ENCODE measurements at places on chromosomes 7 and 10.

DNA sequence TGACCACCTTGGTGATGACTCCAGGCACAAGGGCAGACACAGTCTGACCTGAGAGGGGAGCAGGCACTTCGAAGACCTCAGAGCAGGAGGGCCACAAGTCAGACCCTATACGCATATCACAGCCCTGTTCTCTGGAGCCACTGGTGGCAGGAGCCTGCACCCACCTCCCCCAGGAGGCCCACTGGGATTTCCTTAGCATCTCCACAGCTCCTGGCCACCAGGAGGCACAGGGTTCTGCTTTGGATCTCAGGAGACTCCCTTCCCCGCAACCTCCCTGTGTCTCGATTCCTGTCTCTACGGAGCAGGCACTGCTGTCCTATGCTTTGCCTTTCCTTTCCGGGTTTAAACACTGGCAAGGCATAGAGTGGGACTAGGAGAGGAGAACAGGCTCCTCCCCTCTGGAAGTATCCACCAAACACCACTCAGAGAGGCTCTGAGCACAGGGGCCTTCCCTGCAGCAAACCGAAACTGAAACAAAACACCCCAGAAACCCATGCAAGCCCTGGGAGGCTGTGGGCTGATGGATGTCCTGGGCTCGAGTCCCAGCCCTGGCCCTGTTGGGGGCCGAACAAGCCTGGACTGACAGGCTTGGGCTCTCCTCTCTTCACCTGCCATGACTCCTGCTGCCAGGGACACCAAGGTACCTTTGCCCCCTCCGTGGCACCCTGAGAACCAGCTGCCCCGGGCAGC, 166.3 kb downstream of the NEURL1 start:
- H3K4me1 ChIP-seq = peaks cover 11% of the 10 kb centered on the region
- H3K4me3 ChIP-seq = peak overlapping the region; percentile 75
- H3K27ac ChIP-seq = peak overlapping the region; percentile 96
- no peak for DNase-seq

GRCh38 chr7:4136501-4137110, 545.5 kb upstream of the FOXK1 start:
- no peak for DNase-seq
- no peak overlapping the region for H3K27ac ChIP-seq
- no peak overlapping the region for H3K4me3 ChIP-seq
- H3K4me1 ChIP-seq = no peaks in the 10 kb centered on the region

- no peak overlapping the region for H3K4me3 ChIP-seq
- no peaks in the 10 kb centered on the region for H3K36me3 ChIP-seq
- peaks cover 15% of the 10 kb centered on the region for H3K4me1 ChIP-seq
- H3K27me3 ChIP-seq = no peaks in the 10 kb centered on the region
- H3K27ac ChIP-seq = no peak overlapping the region
Observed at GRCh38 chr10:35940141-35941041, 298.3 kb upstream of the FZD8 start.

GRCh38 chr7:74380720-74381119, 73.0 kb upstream of the GTF2IRD1 start:
- H3K36me3 ChIP-seq = peaks cover 9% of the 10 kb centered on the region
- no peak overlapping the region for H3K4me3 ChIP-seq
- no peak overlapping the region for H3K27ac ChIP-seq
- H3K27me3 ChIP-seq = no peaks in the 10 kb centered on the region
- peaks cover 8% of the 10 kb centered on the region for H3K4me1 ChIP-seq

DNA sequence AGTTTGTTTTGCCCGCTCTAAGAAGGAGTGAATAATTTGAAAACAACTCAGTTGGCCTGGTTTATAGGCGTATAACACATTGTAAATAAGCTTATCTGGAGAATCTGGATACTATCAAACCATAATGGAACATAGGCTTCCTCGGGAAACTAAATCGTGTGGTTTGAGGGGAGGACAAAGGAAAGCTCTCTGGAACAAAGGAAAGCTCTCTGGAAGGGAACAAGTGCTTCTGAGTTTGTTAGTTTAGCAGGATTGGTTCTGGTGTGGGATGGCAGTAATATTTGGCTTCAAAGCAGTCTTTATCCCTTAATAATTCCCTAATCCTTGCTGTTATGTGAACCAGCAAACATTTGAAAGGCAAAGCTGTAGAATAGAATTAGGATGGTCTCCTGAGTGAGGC, 15.0 kb upstream of the SLK start:
- H3K27me3 ChIP-seq = no peaks in the 10 kb centered on the region
- DNase-seq = no peak
- H3K4me3 ChIP-seq = no peak overlapping the region
- no peaks in the 10 kb centered on the region for H3K36me3 ChIP-seq
- H3K4me1 ChIP-seq = no peaks in the 10 kb centered on the region

GRCh38 chr10:117412469-117413010, 37.3 kb upstream of the PDZD8 start:
- no peaks in the 10 kb centered on the region for H3K36me3 ChIP-seq
- no peak for DNase-seq
- no peaks in the 10 kb centered on the region for H3K27me3 ChIP-seq
- H3K4me1 ChIP-seq = no peaks in the 10 kb centered on the region
- H3K4me3 ChIP-seq = no peak overlapping the region
- no peak overlapping the region for H3K27ac ChIP-seq

- H3K27me3 ChIP-seq = no peaks in the 10 kb centered on the region
- H3K4me3 ChIP-seq = no peak overlapping the region
- H3K27ac ChIP-seq = no peak overlapping the region
- H3K4me1 ChIP-seq = no peaks in the 10 kb centered on the region
- no peaks in the 10 kb centered on the region for H3K36me3 ChIP-seq
- DNase-seq = no peak
Observed at GRCh38 chr7:50554431-50555322, 10.5 kb downstream of the DDC start.

- no peak overlapping the region for H3K4me3 ChIP-seq
- H3K4me1 ChIP-seq = no peaks in the 10 kb centered on the region
- H3K36me3 ChIP-seq = no peaks in the 10 kb centered on the region
- no peak for DNase-seq
Observed at GRCh38 chr10:21048068-21048467, 151.0 kb upstream of the NEBL start.

GRCh38 chr7:105336009-105336408, 52.7 kb downstream of the SRPK2 start:
- no peaks in the 10 kb centered on the region for H3K27me3 ChIP-seq
- no peak overlapping the region for H3K27ac ChIP-seq
- DNase-seq = no peak
- H3K4me1 ChIP-seq = no peaks in the 10 kb centered on the region
- no peak overlapping the region for H3K4me3 ChIP-seq

DNA sequence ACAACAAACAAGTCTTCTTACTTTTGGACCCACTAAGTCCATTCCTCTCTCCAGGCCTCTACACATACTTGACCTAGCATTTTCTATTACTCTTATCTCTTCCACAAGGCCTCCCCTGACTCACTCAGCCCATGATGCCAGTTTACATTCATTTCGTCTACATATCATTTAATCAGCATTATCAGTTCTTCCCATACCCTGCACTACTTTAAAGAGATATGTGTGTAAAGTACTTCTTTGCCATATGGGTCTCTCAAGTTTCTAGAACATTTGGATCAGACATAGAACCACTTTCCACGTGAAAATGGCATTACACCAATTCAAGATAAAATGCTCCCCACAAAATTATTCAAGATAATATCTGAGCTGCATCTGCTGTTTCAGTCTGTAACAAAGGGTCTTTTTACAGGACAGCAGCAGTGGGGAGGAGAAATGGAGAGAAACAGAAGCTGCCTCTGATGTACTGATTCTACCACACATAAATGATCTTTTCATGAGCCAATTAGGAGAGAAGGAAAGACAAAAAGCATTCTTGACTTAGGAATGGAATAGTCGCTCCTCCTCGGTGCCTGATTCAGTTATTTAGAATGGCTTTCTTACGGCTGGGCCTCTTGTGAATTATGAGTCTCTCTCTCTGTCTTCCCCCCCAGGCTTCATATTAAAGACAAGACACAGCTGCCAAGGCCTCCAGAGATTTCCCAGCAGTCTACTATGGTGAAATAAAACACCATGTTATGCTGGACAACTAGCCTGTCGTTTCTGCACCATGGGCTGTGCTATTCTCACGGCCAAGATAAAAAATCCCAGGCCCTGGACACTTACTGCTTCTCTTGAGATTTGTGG, 46.9 kb upstream of the SEPTIN7 start:
- no peaks in the 10 kb centered on the region for H3K27me3 ChIP-seq
- no peak for DNase-seq
- no peaks in the 10 kb centered on the region for H3K36me3 ChIP-seq
- H3K4me3 ChIP-seq = no peak overlapping the region
- H3K27ac ChIP-seq = no peak overlapping the region
- H3K4me1 ChIP-seq = no peaks in the 10 kb centered on the region

DNA sequence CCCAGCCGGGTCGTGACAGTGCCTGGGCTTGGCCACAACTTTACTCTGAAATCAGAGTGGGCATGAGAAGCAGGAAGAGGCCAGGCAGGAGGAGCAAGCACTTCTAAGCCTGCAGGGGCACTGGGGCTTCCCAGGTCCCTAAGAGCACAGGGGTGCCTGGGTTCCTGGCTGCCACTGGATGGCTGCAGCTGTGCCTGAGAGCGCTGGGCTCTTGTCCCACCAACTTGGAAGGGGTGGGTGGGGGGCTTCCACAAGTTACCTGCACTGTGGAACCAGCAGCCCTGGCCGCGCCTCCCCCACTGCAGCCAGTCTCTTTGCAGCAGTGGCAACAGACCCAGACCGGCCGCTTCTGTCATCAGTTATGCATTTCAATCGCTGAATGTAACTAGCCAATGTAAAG, 434.7 kb upstream of the GRM3 start:
- DNase-seq = no peak
- no peaks in the 10 kb centered on the region for H3K27me3 ChIP-seq
- no peaks in the 10 kb centered on the region for H3K36me3 ChIP-seq
- H3K4me1 ChIP-seq = no peaks in the 10 kb centered on the region

DNA sequence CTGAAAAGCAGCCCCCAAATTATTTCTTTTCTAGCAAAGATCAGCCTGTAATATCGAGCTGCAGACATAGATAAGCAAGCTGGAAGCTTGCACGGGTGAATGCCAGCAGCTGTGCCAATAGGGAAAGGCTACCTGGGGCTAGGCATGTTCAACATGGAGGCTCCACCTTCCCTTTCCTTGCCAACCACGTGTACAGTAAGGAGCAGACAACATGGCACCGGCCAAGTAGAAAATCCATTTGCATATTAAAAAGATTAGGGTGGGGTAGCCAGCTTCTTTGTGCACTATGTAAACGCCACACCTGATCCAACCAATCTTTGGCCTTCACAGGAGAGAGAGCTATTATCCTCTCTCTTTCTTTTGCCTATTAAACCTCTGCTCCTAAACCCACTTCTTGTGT, 56.7 kb upstream of the SEPHS1 start:
- H3K4me3 ChIP-seq = no peak overlapping the region
- no peak for DNase-seq
- no peak overlapping the region for H3K27ac ChIP-seq

GRCh38 chr10:15997313-15997712, 137.0 kb upstream of the MINDY3 start:
- no peak overlapping the region for H3K27ac ChIP-seq
- no peak overlapping the region for H3K4me3 ChIP-seq
- H3K36me3 ChIP-seq = no peaks in the 10 kb centered on the region
- no peak for DNase-seq
- no peaks in the 10 kb centered on the region for H3K4me1 ChIP-seq

DNA sequence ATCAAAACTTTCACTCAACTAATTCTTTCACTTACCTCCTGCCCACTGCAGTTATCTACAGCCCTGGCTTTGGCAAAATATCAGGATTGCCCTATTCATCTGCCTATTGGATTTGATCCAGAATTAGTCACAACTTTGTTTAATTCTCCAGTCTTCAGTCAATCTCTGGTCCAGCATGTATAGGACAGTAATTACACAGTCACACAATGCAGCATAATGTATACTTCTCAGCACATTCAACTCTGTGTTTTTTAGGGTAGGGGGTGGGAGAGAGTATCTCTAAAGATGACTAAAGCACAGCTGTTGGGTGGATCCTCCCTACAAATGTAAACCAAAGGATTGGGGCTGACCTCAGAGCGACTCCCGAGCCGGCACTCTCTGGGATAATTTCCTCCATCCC, 17.7 kb upstream of the NRP1 start:
- H3K4me3 ChIP-seq = no peak overlapping the region
- no peaks in the 10 kb centered on the region for H3K4me1 ChIP-seq
- no peaks in the 10 kb centered on the region for H3K36me3 ChIP-seq
- no peaks in the 10 kb centered on the region for H3K27me3 ChIP-seq
- H3K27ac ChIP-seq = no peak overlapping the region

DNA sequence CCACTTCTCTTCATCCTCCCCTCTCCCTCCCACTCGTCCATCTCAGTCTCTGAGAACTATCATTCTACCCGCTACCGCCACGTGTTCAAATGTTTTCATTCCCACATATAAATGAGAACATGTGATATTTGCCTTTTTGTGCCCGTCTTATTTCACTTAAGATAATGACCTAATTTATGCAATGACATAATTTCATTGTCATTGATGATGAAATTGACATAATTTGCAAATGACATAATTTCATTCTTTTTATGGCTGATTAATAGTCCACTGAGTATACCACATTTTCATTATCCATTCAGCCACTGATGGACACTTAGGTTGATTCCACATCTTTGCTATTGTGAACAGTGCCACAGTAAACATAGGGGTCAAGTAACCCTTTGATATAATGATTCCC, 292.3 kb downstream of the GRID1 start:
- H3K36me3 ChIP-seq = no peaks in the 10 kb centered on the region
- no peak overlapping the region for H3K27ac ChIP-seq
- H3K4me3 ChIP-seq = no peak overlapping the region
- H3K4me1 ChIP-seq = no peaks in the 10 kb centered on the region

GRCh38 chr10:110817614-110818013, 54.1 kb upstream of the PDCD4 start:
- H3K36me3 ChIP-seq = peaks cover 2% of the 10 kb centered on the region
- H3K27ac ChIP-seq = peak overlapping the region; percentile 82
- H3K4me1 ChIP-seq = peaks cover 33% of the 10 kb centered on the region
- no peak overlapping the region for H3K4me3 ChIP-seq
- no peak for DNase-seq

GRCh38 chr7:78499283-78499682, 700.7 kb downstream of the PHTF2 start:
- H3K4me3 ChIP-seq = no peak overlapping the region
- no peaks in the 10 kb centered on the region for H3K4me1 ChIP-seq
- H3K27me3 ChIP-seq = no peaks in the 10 kb centered on the region

GRCh38 chr7:37510043-37510634, 61.5 kb upstream of the ELMO1 start:
- H3K4me3 ChIP-seq = no peak overlapping the region
- no peaks in the 10 kb centered on the region for H3K27me3 ChIP-seq
- no peaks in the 10 kb centered on the region for H3K36me3 ChIP-seq

- H3K27me3 ChIP-seq = no peaks in the 10 kb centered on the region
- DNase-seq = no peak
- no peaks in the 10 kb centered on the region for H3K36me3 ChIP-seq
- no peak overlapping the region for H3K27ac ChIP-seq
- no peak overlapping the region for H3K4me3 ChIP-seq
Observed at GRCh38 chr10:72283131-72283530, 9.4 kb downstream of the DDIT4 start.

DNA sequence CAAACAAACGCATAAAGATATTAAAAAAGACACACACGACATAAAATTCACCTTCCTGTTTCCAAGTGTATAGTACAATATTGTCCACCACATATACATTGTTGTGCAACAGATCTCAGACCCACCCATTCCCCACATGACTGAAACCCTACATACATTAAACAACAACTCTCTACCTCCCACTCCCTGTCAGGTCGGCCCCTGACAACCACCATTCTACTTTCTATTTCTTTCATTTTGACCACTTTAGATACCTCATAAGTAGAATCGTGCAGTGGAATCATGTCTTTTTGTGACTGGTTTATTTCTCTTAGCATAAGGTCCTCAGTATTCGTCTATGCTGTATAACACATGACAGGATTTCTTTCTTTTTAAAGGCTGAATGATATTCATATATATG, 320.5 kb downstream of the BBS9 start:
- no peak overlapping the region for H3K4me3 ChIP-seq
- H3K27me3 ChIP-seq = no peaks in the 10 kb centered on the region
- H3K27ac ChIP-seq = no peak overlapping the region

All from thoracic aorta (tissue), 2 donors.